ENCODE measurements at places on chromosomes 1 and 21.

DNA sequence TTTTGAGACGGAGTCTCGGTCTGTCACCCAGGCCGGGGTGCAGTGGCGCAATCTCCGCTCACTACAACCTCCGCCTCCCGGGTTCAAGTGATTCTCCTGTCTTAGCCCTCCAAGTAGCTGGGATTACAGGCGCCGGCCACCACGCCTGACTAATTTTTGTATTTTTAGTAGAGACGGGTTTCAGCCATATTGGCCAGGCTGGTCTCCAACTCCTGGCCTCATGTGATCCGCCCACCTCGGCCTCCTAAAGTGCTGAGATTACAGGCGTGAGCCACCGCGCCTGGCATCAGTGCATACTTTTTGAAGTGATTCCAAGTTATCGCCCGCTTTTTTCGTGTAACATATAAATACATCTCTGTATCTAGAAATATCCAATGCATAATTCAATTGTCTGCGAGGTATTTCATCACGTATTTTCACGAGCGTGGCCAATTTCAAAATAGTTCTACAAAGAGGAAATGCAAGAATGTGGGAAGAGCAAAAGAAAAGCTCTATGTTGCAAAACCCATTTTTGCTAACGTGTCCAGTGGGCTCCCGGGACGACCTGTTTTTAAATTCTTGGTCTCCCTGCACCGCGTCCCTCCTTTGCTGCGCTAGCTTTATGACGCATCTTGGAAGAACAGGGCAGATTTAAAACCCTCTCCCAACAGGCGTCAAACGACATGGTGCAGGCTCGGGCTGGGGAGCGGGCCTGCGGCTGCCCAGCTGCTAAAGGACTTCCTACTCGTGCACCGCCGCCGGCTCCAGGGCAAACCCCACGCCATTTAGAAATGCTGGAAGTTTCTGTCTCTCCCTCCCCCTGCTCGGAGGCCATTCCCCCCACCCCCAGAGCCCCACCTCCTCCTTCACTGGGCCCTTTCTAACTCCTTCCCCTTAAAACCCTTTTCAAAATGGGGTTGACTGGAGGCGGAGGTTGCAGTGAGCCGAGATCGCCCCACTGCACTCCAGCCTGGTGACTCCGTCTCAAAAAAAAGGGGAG lies 923 bp upstream of the IFNGR2 start:
- no peak for DNase-seq

- no peak for DNase-seq
Observed at GRCh38 chr1:97433094-97433823, 487.6 kb downstream of the DPYD start.

DNA sequence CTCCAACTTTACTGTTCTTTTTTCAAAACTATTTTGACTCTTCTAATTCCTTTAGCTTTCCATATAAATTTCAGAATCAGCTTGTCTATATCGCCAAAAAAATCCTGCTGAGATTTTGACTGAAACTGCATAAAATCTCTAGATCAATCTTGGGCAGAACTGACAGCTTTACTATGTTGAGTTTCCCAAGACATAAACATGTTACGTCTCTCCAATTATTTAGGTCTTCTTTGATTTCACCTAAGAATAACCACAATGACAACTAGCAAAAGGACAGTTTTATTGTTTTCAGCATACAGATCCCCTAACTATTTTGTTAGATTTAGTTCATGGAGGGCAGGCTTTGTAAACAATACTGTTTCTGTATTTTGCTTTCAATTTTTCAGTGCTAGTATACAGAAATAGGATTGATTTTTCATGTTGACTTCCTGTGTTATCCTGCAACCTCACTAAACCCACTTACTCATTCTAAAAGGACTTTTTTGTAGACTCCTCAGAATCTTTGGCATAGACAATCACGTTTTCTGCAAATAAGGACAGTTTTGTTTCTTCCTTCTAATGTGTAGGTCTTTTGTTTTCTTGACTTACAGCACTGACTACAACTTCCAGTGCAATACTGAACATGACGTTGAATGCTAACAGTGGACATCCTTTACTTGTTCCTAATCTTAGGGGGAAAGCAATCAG lies 63.4 kb downstream of the NPHP4 start:
- no peak for DNase-seq

DNA sequence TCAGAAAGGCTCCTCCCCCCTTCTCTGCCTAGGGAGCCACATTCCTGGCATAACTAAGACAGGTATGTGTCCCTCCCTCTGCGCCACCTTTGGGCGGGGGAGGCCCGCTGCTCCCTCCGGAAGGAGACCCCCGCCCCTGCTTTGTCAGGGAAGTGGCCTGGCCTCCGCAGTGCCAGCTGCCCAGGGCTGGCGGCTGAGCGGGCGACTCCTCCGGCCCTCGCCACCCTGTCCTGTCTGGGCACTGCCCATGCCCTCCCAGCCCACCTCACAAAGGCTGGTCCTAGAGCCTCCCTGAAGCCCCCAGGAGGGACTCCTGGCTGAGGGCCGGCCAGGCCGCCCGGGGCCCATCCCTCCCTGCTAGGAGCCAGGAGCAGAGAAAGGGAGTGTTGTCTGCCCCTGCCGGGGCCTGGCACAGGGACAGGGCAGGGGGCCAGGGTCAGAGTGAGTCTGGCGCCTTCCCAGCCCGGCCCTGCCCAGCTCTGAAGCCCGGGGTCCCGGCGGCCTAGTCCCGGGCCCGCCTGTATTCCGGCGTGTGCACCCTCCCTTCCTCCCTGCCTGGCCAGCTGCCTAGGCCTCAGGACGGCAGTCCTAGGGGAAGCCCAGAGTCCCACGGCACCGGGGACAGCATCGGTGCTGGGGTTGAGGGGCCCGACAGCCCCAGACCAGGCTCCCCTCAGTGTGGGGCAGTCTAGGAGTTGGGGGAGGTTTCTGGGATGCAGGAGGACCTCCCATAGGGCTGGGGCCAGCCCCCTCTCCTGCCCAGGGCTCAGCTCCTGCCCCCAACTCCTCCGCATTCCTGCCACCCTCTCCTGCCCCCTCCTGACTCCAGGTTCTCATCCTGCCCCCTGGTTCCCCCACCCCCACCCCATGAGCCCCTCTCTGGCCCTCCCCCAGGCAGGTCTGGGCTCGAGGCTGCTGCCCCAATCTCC lies 5.1 kb downstream of the AGRN start:
- DNase-seq = no peak

DNA sequence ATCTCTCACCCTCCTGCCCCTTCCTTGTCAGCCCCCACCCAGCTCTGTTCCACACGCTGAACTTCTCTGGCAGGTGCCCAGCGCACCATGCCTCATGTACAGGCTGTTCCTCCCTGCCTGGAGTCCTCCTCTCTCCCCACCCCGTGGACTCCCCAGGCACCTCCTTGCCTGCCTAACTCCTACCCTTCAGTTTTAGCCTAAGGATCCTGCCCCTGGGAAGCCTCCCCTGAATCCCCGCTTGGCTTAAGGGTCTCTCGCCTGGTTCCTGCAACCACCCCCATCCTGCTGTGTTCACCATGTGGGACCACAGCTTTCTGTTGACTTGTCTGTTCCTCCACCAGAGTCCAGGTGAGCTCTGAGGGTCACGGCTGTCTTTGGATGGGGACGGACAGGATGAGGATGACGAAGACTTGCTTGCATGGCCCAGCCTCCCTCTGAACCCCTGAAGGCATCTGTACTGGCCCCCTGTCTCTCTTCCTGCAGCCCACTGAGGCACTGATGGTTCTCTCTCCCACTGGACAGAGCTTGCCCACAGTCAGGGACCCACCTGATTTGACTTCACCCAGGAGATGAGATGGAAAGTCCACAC lies 153.2 kb upstream of the C1orf174 start:
- no peak for DNase-seq

DNA sequence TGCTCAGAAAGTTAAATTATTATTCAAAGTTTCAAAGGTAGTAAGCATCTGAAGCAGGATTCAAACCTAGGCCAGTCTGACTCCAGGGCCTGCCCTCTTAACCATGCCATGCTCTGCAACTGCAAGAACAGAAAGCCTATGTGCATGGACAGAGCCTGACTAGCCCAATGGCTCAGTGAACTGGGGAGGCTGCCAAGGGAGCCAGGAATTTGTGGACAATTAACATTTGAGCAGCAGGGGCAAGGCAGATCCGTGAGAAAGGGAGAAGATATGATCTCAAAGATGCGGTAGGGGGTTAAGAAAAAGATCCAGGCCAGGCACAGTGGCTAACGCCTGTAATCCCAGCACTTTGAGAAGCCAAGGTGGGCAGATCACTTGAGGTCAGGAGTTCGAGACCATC lies 6.5 kb upstream of the ATP1A4 start:
- DNase-seq = no peak

- no peak for DNase-seq
Observed at GRCh38 chr21:36841866-36842265, 124.6 kb downstream of the HLCS start.

- DNase-seq = no peak
Observed at GRCh38 chr1:81708250-81708649, 92.5 kb upstream of the ADGRL2 start.

DNA sequence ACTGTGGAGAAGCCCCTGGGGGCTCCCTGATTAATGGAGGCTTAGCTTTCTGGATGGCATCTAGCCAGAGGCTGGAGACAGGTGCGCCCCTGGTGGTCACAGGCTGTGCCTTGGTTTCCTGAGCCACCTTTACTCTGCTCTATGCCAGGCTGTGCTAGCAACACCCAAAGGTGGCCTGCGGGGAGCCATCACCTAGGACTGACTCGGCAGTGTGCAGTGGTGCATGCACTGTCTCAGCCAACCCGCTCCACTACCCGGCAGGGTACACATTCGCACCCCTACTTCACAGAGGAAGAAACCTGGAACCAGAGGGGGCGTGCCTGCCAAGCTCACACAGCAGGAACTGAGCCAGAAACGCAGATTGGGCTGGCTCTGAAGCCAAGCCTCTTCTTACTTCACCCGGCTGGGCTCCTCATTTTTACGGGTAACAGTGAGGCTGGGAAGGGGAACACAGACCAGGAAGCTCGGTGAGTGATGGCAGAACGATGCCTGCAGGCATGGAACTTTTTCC lies 24.8 kb downstream of the PCSK9 start:
- DNase-seq = no peak

DNA sequence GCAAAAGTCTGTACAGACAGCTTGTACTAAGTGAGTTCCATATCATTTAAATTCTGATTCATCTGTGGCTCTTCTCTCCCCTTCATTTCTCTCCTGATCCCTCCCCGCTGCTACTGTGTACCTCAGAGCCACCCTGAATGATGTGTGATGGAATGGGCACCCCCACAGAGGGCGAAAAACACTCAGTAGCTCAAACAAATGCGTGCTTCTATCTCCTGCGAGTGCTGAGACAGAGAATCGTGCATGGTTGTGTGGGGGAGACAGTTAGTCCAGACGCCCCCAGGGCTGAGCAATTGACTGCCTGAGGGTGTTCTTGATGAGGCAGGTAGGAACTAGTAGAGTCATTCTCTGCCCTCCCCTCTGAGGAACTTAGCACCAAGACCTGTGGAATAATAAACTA lies 269.8 kb downstream of the ZNF648 start:
- no peak for DNase-seq

DNA sequence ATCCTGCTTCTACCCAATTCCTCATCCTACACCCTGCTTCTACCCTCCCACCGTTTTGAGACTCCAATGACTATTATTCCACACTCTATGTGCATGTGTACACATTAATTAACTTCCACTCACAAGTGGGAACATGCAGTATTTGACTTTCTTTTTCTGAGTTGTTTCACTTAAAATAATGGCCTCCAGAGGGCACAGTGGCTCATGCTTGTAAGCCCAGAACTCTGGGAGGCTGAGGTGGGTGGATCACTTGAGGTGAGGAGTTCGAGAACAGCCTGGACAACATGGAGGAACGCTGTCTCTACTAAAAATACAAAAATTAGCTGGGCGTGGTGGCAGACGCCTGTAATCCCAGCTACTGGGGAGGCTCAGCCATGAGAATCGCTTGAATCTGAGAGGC lies 464.8 kb downstream of the PTBP2 start:
- DNase-seq = no peak

DNA sequence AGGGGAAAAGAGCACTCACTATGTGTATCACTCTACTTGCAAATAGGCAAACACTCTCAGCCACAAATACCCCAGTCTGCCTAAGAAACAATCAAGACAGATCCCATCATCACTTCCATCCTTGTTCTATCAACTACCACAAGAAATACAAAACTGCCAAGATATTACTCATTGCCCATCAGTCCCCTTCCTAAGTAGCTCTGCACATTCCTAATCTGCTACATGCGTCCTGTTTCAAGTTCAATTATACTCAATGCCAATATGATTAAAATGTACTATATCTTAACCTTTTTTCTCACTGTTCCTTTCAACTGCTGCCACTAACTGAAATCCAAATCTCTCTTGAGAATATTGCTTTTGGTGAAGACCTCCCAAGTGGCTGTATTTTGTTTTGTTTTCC lies 1688.4 kb downstream of the PLA2G4A start:
- no peak for DNase-seq

DNA sequence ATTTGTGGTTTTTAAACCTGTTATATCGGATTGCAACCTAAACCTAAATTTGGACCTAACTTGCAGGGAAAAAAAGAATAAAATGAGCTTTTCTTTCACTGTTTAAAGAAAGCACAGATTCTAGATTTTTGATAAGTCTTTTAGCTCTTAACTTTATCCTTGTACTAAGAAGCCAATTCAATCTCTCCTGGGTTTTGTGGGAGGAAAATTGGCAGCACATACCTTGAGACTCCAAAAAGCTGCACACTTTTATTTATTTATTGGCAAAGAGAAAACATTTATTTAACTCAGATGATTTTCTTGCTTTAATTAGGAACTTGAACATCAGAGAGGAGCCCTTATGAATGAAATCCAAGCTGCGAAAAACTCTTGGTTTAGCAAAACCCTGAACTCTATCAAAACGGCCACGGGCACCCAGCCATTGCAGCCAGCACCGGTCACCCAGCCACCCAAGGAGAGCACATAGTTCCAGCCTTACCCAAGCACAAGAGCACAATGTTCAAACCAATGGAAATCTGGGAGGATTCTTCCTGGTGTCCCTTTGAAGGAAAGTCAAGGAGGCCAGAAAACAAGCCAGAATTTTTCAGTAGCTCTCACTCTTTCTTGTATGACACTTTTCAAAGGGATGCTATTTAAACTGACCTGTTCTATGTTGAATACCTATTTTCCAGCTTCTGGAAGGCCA lies 10.1 kb upstream of the CACYBP start:
- DNase-seq = no peak

DNA sequence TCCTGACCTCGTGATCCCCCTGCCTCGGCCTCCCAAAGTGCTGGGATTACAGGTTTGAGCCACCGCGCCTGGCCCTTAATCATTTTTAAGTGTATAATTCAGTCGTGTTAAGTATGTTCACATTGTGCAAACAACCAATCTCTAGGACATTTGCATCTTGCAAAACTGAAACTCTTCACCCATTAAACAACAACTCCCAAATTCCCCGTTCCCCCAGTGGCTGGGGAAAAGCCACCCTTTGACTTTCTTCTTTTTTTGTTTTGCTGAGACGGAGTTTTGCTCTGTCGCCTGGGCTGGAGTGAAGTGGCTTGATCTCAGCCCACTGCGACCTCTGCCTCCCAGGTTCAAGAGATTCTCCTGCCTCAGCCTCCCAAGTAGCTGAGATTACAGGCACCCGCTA lies 6.5 kb upstream of the THEMIS2 start:
- no peak for DNase-seq

GRCh38 chr1:174225499-174226204 lies 66.3 kb downstream of the RABGAP1L start:
- no peak for DNase-seq

- peak; percentile 54 for DNase-seq
Observed at GRCh38 chr1:210292231-210292871, 36.4 kb upstream of the HHAT start.

GRCh38 chr1:119884711-119885110 lies 11.6 kb downstream of the ADAM30 start:
- no peak for DNase-seq
